HuH-7 (cell line): ENCODE measurements at places on chromosomes 3 and 15.

- DNase-seq: no peak
Measured at GRCh38 chr15:35880896-35881295, 334.9 kb upstream of the DPH6 start.

GRCh38 chr3:52400275-52400793 lies 44.6 kb downstream of the SEMA3G start:
- DNase-seq: no peak

- DNase-seq: no peak
Measured at GRCh38 chr15:82532991-82533481, 7.2 kb downstream of the RPS17 start.

GRCh38 chr3:131260525-131260924 lies 121.0 kb upstream of the NUDT16 start:
- DNase-seq: no peak

DNA sequence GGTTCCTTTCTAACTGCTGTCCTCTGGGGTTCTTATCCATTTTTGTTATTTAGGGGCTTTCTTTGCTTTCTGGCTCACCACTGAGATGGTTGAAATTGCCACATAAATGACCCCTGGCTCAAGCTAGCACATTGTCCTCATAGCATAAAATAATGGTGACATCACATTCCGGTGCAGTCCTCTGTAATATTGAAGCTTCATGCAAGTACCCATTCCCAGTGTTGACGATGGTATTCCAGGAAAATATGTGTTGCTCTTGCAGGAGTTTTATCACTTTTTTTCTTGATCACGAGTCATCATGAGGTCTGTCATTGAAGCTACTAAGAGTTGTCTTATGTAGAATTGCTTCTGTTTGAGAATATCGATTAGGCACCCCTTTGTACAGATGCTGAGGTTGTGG lies 56.1 kb downstream of the CRTC3 start:
- DNase-seq: no peak

GRCh38 chr3:130772129-130772528 lies 25.5 kb upstream of the PIK3R4 start:
- DNase-seq: no peak

GRCh38 chr3:195768831-195769303 lies 42.9 kb downstream of the MUC4 start:
- DNase-seq: no peak

- no peak for DNase-seq
Measured at GRCh38 chr3:176647987-176648386, 549.3 kb downstream of the TBL1XR1 start.

- DNase-seq: no peak
Measured at GRCh38 chr15:51096976-51097375, 2.3 kb upstream of the TNFAIP8L3 start.

GRCh38 chr15:64959128-64959527 lies 30.6 kb downstream of the SPG21 start:
- DNase-seq: no peak

DNA sequence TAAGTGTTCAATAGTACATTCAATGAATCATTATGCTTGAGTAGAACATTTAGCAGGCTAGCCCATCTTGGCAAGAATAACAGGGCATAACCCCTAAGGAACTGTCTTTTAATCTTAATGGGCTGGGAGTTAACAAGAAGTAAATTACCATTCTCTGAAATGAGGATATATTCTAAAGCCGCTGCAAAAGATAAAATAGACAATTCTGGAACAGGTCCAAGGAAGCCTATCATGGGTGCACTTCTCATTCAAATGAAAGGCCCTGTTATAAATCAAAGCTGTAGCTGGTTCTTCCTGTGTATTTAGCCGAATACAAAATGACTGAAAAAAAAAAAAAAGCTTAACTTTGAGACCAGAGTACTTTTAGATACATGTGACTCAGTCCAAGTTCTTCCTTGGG lies 15.6 kb downstream of the MTHFS start:
- DNase-seq: no peak

DNA sequence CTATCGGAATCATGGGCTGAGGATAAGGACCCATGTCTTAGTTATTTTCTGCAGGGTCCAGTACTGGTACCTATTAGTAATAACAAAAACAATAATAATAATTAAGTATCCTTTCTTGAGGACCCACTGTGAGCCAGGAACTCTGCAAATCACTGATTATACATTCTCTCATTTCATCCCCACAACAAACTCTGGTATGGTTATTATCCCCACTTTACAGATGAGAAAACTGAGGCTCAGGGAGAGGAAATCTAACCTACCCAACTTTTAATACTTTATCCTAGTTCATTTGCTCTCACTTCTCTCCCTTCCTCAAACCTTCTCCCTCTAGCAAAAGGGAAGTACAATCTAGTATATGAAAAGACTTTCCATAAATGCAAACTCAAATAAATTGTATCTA lies 528.4 kb upstream of the PROK2 start:
- DNase-seq: no peak

DNA sequence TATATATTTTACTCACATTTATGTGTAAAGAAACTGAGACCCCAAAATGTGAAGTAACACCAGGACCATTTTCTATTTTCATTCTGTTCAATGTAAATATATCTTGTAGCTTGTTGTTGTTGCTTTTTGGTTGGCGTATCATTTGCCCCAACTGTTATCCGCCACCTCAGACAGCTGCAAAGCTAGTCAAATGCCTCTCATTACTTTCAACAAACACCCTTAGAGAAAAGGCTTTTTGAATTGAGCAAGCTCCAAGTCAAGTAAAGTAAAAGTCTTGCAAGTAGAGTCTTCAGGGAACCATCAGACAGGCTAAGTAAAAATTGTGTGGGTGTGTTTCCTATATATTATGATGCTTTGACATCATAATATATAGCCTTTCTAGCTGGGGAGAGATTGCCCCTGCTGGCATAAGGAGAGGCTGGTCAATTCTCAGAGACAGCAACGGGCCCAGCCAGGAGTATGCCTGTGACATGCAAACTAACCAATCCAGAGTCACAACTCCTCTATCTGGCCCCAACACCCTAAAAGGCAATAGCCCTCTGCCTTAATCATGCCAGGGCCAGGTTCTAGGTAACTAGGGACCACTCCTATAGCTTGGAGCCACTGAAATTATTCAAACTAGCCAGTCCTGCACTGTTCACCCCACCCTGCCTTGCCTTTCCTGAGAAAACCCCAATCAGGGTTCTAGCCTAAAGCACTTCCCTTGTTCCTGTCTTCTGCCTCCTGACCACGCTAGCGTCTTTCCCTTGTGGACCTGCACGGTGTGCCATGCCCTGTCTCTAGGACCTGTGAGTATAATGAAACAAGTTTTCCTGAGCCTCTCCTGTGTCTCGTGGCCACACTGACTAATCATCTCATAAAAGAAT lies 75.6 kb downstream of the RAD18 start:
- DNase-seq: no peak

DNA sequence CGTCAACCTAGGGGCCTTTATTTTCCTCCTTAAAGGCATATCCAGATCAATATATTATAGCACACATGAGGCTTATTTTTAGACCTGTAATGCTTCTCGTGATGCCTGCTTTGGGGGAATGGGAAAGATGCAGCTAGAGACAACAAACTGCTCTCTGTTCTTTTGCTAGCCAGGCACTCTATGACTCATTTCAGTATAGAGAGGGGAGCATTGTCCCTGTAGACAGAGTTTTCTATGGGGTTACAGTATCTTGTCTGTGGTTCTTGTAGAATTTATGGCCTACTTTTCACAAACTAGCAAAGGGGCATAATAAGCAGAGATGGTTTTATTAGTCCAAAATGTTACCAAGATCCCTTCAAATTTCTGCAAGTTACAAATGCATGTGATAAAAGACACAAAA lies 305.6 kb downstream of the LSAMP start:
- no peak for DNase-seq

DNA sequence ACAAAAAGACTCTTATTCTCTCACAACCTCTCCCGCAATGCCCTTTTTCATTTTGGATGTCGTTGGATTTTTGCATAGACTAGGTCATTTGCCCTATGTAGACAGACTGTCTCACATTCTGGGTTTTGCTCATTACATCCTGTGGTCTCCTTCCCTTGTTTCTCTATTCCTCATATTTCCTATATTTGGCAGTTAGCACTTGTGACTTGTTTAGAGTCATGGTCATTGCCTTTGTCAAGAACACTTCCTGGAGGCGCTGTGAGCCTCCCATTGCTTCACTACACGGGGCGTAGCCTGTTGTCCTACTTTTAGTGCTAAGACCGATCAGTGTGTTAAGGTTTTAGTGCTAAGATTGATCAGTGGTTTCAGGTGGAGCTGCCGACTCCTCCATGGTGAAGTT lies 16.1 kb upstream of the TATDN2 start:
- DNase-seq: no peak

GRCh38 chr3:177177749-177178221 lies 19.5 kb downstream of the TBL1XR1 start:
- no peak for DNase-seq

DNA sequence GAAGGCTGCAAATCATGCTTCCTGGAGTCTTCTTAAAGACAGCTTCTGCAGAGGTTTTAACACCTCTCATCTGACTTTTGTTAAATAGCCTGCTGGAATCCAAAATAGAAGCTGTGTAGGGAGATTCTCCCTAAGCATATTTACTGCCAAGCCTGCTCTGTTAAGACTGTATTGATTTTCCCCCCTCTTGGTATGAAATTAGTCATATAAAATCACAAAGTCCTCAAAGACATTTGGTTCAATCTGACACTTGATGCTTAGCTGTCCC lies 94.6 kb downstream of the ITPR1 start:
- DNase-seq: no peak

- no peak for DNase-seq
Measured at GRCh38 chr15:66847565-66847991, 145.5 kb downstream of the SMAD6 start.

- no peak for DNase-seq
Measured at GRCh38 chr3:190041333-190042041, 79.2 kb downstream of the P3H2 start.

DNA sequence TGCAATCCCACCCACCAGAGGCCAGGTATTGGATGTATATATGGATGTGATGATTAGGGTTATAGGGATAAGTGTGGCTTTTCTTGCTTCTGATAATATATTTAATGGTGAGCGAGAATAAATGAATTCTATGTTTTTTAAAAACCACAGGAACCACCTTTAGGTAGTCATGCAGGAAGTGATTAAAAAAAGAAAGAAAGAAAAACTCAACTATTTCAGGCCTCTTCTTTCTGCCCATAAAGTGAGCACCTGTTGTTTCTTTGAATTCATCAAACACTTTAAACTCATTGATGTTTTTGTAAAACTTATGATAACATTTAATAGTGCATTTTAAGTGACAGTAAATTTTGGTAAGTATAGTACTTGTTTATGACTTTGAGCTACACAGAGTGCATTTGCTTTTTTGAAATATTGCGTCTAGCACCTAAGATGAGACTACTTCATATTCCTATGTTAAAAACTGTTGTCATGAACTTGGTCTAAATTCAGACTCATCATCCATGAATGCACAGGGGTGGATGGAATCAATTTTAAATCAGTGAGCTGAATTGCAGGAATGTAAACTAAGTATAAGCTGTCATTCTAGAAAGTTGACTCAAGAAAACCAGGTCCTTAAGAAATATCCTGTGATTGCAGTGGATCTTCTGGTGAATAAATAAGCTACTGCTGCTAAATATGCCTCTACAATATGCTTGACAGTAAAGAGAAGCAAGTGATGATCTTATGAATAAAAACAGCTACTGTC lies 764.4 kb upstream of the NECTIN3 start:
- DNase-seq: no peak

DNA sequence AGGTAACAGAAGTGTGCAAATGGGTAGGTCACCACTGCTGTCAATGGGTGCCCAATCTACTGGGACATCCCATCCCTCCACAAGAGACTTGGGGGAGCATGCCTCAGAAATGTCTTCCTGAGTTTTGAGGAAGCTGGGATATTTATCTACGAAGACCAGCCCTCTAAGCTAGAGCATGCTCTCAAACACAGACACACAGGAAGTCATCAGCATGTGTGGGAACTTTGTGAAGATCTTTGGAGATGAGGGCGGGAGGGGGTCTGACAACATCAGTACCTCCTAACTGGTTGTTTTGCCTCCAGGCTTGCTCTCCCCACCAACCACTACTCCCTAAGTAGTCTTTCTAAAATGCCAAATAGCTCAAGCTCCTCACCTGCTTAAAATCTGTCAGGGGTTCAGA lies 3.5 kb upstream of the MEF2A start:
- DNase-seq: no peak

GRCh38 chr15:47673232-47673761 lies 44.0 kb upstream of the SEMA6D start:
- no peak for DNase-seq

- DNase-seq: no peak
Measured at GRCh38 chr3:32675650-32676049, 9.3 kb upstream of the CNOT10 start.

- DNase-seq: no peak
Measured at GRCh38 chr3:59001675-59002074, 48.1 kb downstream of the CFAP20DC start.

DNA sequence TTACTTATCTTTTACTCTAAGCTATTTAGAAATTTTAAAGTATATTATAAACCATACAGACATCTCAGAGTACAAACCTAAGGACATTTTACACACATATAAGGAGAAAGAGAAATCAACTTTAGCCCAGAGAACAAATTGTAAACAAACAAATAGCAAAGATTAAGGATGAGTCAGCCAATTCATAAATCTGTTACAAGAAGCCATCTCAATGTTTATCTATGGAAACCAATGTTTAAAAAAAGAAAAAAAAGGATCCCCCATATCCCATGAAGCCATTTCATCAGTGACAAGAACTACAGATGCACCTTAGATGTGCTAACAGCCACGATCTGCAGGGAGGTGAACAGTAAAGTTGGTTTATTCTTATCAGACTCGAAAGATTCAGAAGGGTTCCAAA lies 437.1 kb downstream of the SHQ1 start:
- no peak for DNase-seq

DNA sequence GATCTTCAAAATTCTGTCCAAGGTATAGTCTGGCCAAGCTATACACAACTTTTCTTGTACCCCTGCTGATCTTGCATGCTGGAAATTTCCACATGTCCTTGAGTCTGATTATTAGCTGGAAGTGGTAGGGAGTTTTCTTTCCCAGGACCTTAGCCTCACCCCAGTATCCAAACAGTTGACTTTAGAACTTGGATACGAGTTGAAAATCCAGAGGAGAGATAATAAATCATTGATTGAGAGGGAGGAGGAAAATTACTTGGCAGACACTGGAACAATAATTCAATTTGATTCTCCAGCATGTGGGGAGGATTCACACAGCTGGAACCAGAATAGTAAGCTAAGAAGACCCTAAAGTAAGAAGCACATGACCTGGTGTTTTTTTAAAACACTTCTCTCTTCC lies 116.4 kb downstream of the IL5RA start:
- peak; percentile 7 for DNase-seq

- no peak for DNase-seq
Measured at GRCh38 chr3:45807133-45807532, 10.8 kb upstream of the SLC6A20 start.

DNA sequence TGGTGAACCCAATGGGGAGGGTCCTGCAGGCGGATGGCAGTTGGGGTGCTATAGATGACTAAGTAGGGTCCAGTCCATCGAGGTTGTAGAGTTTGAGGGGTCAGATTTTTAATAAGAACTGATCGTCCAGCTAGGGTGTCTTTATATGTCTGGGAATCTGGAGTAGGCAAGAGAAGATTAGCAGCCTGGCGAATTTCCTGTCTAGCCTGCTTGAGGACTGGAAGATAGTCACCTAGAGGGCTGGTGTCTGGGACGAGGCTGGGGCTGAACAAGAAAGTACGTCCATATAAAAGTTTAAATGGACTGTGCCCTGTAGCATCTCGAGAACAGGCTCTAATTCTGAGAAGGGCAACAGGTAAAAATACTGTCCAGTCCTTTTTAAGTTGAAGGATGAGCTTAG lies 6.7 kb upstream of the IP6K2 start:
- DNase-seq: no peak

- no peak for DNase-seq
Measured at GRCh38 chr15:93070551-93071296, 18.3 kb downstream of the RGMA start.

- no peak for DNase-seq
Measured at GRCh38 chr3:61227799-61228198, 23.5 kb downstream of the FHIT start.
